Stimulated activated CD8-positive, alpha-beta memory T cell treated with anti-CD3 and anti-CD28 coated beads, Interleukin-4, amount 100 ng/mL, for 4 hours (primary cell): ENCODE measurements at places on chromosomes 13 and 19.

DNA sequence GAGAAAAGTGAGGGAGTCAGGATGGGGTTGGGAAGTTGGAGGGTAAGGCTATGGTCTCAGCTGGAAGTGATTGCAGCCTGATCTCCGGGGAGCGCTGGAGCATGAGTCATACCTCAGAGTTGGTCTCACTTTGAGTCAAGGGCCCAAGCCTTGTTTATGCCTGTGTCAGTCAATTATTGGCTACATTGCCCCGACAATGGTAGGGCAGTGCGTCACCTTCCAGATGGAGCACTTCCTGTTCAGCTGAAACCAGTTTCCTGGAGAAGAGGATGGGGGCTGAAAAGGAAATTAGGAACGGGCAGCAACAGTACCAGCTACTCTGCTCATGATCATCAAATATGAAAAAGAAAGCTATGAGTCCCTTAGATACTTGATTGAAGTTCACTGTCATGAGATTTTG lies 60.4 kb downstream of the ADGRE1 start:
- DNase-seq = no peak

GRCh38 chr13:43895940-43896339 lies 16.2 kb downstream of the LACC1 start:
- no peak for DNase-seq

DNA sequence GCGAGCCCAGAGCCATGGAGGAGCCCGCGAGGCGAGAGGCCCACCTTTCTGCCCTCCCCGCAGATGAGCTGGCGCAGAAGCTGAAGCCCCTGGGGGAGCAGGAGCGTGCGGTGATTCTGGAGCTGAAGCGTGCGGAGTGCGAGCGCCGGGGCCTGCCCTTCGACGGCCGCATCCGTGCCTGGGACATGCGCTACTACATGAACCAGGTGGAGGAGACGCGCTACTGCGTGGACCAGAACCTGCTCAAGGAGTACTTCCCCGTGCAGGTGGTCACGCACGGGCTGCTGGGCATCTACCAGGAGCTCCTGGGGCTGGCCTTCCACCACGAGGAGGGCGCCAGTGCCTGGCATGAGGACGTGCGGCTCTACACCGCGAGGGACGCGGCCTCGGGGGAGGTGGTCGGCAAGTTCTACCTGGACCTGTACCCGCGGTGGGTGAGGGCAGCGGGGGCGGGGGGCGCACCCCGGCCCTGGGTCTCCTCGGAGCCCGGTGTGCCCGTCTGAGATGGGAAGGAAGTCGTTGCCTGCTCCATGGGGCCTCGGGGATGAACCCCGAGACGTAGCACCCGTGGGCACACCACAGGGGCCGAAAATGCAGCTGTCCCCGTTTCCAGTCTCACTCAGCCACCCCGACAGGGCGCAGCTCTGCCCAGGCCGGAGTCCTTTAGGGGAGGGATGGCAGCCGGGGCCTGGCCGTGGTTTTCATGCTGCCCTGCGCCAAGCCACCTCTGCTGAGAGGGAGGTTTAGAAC lies 12.1 kb upstream of the ZNF554 start:
- no peak for DNase-seq

DNA sequence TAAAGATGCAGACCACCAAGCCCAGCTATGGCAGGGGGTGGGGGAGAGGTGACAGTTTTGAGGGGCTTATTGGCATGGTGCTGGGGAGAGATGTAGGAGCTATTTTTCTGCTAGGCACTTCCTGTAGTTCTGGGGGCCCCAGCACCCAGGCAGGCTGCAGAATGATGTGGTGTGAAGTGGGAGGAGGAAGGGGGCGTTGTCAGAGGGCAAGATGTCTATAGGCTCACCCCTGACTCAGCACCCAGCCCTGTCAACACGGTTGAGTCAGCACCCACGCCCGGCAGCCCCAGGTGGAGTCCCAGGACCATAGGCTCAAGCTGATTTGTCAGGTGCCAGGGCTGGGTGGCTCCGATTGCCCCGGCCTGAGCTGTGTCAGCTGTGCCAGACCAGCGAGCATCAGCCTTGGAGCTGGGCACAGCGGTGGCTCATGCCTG lies 5.8 kb downstream of the KLF2 start:
- peak; percentile 85 for DNase-seq

- DNase-seq = no peak
Measured at GRCh38 chr13:25846222-25846984, 205.4 kb downstream of the SHISA2 start.
